A673 (cell line): ENCODE measurements at places on chromosomes 11 and 22. TPM values are rescaled to one million over a fixed set of nuclear protein-coding genes. Genes with fewer than 3 reads are reported as not detected.

- no peak for DNase-seq
These were observed 20.2 kb upstream of the CALCB start for GRCh38 chr11:15053191-15053685.

GRCh38 chr22:20173772-20174171, 22.9 kb upstream of the CCDC188 start:
- no peak for DNase-seq

- peak; percentile 61 for DNase-seq
These were observed 899.6 kb downstream of the OPCML start for GRCh38 chr11:132632641-132633124.

GRCh38 chr11:73652046-73652730, 5.8 kb downstream of the PLEKHB1 start:
- DNase-seq: no peak

DNA sequence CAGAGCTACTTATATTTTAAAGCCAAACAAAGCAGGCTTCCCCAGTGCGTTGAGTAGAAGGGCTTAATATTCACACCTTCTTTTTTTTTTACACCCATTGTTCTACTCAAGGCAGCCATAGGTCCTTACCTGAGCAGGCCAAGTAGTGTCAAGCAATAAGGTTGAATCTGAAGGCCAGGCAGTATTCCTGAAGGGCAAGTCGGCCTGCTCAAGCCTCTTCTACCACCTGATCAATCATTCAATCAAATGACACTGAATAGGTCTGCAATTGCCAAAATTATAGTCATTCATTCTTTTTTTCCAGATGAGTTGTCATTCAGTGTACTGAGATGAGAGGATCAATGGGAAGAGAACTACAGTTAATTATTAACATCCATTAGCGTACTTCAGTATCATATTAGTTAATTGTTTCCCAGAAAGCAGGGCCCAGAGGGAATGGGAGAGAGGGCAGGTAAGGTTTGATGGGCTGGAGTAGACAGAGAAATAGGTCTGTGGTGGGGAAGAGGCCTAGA, 11.9 kb upstream of the PPP2R1B start:
- DNase-seq: no peak

MUC6 gene
- not detected in 2 replicates for total RNA-seq

DNA sequence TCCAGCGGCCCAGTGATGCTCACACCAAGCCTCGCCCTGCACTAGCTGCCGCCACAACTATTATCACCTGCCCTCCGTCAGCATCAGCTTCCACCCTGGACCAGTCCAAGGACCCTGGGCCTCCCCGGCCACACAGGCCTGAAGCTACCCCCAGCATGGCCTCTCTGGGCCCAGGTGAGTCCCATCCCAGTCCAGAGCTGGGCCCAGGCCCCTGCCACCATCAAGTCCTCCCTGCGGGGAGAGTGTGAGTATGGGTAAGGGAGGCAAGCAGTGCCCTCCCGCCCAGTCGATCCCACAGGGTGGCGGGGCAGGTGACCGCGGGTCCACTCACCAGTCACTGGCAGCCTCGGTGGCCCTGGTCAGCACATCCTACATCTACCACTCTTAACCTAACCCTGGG, 9.5 kb upstream of the SUSD2 start:
- no peak for DNase-seq

A4GALT gene
- 21.9 and 23.7 TPM in 2 replicates for total RNA-seq

- DNase-seq: no peak
These were observed 494.0 kb downstream of the MIAT start for GRCh38 chr22:27151407-27151806.

GRCh38 chr11:38256436-38256835, 1658.4 kb upstream of the RAG2 start:
- no peak for DNase-seq

YPEL4 gene
- total RNA-seq: 0.20 TPM in 1 of 2 replicates, not detected in the other

GRCh38 chr11:42521994-42522393, 789.8 kb upstream of the API5 start:
- DNase-seq: no peak

PHOX2A gene
- not detected in 2 replicates for total RNA-seq
